ENCODE measurements at places on chromosomes 13 and 19.

DNA sequence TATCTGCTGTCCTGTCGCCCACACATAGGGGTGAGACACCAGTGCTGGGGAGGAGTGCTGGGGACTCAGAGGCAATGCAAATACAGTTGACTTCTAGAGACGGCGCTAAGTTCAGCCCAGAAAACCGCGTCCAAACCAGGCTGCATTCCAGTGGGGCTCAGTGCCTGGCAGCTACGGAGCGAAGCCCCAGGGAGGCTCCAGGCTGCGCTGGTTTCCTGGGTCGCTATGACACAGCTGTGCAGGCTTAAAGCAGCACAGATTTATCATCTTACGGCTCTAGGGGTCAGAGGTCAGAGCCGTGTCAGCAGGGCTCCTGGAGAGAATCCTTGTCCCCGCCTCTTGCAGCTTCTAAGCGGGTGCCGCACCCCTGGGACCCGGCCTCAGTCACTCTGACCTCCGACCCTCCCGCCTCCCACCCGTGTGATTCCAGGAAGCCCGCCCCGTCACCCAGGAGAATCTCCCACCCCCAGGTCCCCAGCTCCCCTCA lies 61.6 kb downstream of the ANKRD10 start:
- no peak for ATAC-seq

- no peak for ATAC-seq
Measured at GRCh38 chr13:26923824-26924605, 163.4 kb upstream of the GPR12 start.

DNA sequence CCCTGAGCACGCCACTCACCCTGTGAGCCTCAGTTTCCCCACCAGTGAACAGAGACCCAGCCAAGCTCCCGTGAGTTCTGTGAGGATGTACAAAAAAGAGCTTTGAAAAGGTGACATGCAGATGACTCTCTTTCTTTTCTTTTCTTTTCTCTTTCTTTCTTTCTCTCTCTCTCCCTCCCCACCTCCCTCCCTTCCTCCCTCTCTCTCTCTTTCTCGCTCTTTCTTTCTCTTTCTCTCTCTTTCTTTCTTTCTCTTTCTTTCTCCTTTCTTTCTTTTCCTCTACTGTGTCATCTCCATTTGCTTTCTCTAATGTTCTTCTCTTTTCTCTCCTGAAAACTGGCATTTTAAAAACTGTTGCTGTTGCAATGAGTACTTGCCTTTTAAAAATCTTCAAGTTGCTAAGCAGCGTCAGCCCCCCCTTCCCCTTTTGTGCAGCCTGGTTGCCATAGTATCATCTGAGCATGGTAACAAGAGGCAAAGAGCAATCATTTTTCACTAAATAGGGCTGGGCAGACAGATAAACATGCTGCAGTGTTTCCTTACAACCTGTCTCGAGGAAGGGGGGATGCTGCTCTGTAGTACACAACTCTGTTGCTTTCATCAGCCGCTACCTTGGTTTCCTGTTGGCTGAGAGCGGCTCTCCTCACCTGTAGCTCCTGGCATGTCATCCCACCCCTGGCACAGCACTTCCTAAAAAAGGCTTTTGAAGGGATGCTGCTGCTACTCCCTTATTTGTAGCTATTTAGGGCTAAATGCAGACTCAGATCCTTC lies 108.7 kb upstream of the MBNL2 start:
- ATAC-seq: no peak

GRCh38 chr13:109671919-109672318 lies 114.5 kb downstream of the IRS2 start:
- ATAC-seq: no peak

DNA sequence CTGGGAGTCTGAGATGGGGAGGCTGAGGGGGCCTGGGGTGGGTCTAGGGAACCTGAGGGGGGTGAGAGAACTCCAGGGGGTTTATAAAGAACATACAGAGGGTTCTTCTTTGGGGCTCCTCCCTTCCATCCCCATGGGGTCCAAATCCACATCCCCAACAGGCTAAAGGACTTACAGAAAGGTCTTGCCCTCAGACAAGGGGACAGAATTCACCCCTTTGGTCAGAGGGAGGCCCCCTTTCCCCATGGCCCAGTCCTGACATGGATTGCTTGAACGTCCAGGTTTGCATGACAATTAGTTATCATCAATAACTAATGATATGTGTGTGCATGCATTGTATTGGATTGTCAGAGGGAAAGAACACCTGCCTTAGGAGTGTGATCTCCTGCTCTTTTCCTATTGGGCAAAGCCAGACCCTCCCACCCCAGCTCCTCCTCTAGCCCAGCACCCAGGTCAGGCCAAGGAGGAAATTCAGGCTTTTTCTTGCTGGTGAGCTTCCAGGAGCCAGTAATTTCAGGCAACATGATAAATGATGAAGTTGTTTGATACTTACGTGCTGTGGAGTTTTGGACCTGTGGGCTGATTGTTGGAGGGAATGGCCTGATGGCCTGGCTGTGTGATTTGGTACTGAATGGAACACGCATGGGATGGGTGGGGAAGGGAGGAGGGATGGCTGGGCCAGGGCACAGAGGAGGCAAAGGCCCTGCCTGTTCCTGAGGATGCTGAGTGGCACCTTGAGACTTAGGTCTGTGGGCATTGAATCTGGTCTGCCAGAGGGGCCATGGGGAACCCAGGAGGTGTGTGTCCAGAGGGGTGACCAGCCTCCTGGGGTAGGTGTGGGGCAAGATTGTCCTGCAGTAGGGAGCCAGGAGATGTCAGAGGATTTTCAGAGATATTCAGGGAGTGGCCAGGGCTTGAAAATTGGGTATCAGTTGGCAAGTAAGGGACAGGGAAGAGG lies 1.1 kb downstream of the KLHL26 start:
- ATAC-seq: no peak

DNA sequence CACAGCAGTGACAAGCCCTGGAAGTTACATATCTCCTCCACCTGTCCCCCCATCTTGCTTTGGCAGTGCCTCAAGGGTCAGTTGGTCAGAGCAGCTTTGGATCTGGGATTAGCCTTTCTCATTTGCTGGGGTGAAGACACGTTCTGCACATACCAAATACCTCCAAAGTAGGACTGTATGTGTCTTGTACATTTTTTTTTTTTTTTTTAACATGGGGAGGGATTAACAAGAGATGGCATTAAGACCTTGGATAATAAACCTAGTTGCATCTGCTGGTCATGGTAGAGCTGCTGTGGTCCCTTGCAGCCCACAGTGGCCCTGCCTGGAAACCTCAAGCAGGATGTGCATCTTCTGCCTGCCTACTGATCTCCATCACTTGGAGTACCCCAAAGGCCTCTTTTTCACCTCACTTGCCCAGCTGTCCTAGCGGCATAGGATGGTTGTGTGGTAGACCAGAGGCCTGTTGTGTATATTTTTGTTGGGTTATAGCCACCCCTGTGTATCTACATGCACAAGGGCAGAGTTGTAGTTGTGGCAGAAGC lies 2.5 kb downstream of the RPS19 start:
- ATAC-seq: no peak

DNA sequence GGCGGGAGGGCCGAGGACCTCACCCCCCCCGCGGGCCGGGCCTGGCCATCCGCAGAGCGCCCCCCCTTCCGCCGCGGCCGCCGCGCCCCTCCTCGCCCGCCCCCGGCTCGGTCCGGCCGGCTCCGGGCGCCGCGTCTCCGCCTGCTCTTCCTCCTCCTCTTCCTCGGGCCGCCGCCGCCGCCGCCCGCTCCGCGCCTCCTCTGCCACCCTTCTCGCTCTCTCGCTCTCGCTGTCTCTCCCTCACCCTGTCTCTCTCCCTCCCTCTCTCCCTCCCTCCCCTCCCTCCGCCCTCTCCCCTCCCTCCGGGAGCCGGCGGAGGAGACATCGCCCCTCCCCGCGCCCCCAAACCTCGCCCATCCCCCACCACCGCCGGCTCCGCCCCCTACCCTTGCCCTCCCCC lies at the start of gene SHANK1:
Gene SHANK1, minus strand, starts transcription at position 237 of the 400 bp plus-strand sequence. CDS start 2,883 bp downstream, outside the sequence.
- no peak for ATAC-seq

DNA sequence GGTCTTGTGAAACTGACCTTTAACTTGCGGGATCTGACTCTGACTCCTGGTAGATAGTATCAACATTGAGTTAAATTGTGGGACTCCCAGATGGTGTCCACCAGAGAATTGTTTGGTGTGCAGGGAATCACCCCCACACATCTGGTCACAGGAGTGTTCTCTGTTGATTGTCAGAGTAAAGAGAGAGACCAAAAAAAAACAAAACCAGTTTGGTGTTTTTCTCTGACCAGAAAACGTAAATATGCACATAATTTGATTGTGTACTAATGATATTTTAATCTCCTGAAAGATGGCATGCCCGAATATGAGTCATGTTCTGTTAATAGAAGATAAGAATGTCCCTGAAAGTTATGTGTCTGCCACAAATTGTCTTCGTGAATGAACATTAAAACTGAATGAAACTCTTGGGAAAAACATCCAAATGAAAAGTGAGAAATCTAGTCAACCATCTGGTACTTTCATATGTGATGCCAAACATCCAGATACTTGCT lies 118.5 kb upstream of the GPC6 start:
- ATAC-seq: no peak

DNA sequence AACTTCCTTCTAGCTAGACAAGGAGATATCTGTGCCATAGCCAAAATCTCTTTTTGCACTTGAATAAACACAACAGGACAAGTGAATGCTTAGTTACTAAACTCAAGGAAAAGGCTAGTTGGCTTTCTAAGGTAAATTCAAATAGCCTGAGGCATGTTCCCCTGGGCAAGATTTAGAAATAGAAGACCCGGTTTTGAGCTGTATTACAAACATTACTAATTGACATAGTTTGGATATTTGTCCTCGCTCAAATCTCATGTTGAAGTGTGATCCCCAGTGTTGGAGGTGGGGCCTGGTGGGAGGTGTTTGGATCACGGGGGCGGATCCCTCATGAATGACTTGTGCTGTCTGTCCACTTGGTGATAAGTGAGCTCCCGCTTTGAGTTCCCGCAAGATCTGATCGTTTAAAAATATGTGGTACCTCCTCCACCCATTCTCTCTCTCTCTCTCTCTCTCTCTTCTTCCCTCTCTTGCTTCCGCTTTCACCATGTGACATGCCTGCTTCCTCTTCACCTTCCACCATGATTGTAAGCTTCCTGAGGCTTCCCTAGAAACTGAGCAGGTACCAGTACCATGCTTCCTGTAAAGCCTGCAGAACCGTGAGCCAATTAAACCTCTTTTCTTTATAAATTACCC lies 3.9 kb upstream of the KBTBD6 start:
- ATAC-seq: no peak

GRCh38 chr19:13181747-13182388 lies 31.7 kb downstream of the IER2 start:
- ATAC-seq: no peak

DNA sequence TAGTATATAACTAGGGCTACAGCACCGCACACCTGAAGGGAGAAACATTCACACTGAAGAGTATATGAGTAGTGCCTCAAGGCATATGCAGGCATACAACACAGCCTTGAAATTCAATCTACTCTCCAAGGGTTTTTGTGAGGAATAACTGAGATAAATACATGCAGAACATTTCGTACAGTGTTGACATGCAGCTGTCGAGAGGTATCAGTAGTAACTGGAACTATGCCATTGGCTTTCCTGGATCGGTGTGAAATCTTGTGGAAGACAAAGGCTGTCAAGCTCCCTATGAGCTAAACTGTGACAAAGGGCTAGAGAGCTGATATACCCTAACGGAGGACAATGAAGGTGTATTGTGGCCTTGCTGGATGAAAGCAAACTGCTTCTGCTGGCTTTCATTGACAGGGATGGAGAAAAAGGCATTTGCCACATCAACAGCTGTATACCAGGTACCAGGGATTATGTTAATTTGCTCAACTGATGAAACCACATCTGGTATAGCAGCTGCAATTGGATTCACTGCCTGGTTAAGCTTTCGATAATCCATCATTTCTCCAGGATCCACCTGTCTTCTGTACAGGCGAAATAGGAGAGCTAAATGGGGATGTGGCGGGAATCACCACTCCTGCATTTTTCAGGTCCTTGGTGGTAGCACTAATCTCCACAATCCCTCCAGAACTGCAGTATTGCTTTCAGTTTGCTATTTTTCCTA lies 16.3 kb downstream of the MTRF1 start:
- no peak for ATAC-seq

- no peak for ATAC-seq
Measured at GRCh38 chr13:76474356-76474755, 411.8 kb downstream of the KCTD12 start.

DNA sequence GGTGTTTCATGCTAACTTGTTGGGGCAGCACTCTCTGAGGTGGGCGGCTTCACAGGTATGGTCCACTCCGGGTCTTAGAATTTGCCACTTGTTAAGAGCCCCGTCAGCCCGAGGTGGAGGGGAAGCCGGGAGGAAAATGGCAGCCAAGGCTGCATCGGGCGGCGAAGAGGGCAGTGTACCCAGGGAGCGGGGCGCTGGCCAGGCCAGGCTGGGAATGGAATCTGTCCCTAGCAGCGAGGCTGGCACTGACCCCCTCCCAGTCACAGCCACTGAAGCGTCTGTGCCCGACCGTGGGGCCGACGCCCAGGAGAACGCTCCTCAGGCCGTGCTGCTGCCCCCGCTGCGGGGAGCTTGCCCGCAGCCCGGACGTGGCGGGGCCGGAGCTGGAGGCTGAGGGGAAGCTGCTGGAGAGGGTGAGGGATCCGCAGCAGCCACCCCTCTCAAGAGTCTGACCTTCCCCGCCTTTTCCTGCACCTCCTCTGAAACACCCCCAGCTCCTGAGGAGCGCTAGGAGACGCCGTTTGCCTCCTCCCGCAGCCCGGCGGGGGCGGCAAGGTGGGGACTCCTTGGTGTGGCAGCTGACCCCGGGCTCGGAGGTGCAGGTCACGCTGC lies 313.8 kb upstream of the SPRY2 start:
- ATAC-seq: no peak

DNA sequence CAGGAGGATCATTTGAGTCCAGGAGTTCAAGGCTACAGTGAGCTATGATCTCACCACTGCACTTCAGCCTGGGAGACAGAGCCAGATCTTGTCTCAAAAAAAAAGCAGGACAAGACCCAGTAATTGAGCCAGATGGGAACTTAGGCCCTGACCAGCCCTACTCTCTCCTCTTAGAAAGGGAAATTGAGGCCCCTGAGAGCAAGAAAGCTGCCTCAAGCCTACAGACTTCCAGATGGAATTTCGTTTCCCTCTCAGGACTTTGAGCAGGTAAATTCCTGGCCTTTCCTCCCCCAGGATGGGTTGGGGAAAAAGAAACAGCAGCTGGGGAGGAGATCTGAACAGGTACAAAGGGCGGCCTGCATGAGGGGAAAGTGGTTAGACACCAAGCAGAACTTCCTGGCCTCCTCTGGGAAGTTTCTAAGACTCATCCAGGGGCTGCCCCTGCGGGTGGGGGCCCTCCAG lies 3.6 kb upstream of the BCL3 start:
- no peak for ATAC-seq

DNA sequence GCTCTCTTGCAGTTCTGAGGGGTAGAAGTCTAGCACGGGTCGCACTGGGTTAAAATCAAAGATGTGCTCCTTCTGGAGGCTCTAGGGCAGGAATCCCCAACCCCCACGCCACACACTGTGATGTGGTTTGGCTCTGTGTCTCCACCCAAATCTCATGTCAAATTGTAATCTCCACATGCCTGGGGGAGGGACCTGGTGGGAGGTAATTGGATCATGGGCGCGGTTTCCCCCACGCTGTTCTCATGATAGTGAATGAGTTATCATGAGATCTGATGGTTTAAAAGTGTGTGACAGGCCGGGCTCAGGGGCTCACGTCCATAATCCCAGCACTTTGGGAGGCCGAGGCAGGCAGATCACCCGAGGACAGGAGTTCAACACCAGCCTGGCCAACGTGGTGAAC lies 26.6 kb upstream of the CALM3 start:
- no peak for ATAC-seq

- no peak for ATAC-seq
Measured at GRCh38 chr19:608155-609003, 18.7 kb downstream of the HCN2 start.

Measured in activated CD4-positive, CD25-positive, alpha-beta regulatory T cell treated with anti-CD3 and anti-CD28 coated beads, Interleukin-2, amount 50 U/mL, for 24 hours (primary cell).